ENCODE measurements at places on chromosomes 3 and 15. TPM values are rescaled to one million over a fixed set of nuclear protein-coding genes. Genes with fewer than 3 reads are reported as not detected.

- DNase-seq, result no peak
These were observed 23.5 kb upstream of the PLSCR5 start for GRCh38 chr3:146628671-146629070.

DNA sequence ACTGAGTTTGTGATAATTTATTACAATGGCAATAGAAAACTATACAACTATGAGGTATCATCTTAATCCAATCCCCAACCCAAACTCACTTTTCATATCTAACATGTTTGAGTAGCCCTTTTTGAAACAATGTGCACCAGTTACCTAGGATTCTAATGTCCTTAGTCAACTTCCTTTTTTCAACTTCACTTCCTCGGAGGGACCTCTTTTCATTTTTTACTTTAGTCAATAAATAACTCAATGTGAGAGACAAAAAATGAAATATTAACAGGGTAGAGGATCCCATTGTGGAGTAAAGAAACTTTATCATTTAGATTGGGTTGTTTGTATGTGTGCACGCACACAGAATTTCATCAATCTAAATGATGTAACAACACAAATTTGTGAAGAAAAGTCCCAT, 193.6 kb upstream of the LRRC3B start:
- no peak for DNase-seq

GRCh38 chr15:79219393-79220056, 63.0 kb upstream of the ANKRD34C start:
- no peak for DNase-seq

DNA sequence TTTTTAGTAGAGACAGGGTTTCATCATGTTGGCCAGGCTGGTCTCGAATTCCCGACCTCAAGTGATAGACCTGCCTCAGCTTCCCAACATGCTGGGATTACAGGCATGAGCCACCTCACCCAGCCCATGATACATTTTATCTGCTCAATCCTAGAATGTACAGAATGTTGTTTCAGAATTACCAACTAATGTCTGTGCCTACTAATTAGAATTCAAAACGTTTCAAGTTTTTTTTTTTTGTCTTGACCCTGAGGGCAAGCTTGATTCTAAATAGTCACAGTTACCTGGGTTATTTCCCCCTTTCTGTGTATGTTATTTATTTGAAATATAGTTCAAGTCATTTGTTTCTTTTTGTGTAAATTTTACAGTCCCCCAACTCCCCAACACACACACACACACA, 5.3 kb upstream of the KIF23 start:
- DNase-seq, result no peak

- no peak for DNase-seq
These were observed 8.8 kb downstream of the ANKUB1 start for GRCh38 chr3:149783576-149783975.

DNA sequence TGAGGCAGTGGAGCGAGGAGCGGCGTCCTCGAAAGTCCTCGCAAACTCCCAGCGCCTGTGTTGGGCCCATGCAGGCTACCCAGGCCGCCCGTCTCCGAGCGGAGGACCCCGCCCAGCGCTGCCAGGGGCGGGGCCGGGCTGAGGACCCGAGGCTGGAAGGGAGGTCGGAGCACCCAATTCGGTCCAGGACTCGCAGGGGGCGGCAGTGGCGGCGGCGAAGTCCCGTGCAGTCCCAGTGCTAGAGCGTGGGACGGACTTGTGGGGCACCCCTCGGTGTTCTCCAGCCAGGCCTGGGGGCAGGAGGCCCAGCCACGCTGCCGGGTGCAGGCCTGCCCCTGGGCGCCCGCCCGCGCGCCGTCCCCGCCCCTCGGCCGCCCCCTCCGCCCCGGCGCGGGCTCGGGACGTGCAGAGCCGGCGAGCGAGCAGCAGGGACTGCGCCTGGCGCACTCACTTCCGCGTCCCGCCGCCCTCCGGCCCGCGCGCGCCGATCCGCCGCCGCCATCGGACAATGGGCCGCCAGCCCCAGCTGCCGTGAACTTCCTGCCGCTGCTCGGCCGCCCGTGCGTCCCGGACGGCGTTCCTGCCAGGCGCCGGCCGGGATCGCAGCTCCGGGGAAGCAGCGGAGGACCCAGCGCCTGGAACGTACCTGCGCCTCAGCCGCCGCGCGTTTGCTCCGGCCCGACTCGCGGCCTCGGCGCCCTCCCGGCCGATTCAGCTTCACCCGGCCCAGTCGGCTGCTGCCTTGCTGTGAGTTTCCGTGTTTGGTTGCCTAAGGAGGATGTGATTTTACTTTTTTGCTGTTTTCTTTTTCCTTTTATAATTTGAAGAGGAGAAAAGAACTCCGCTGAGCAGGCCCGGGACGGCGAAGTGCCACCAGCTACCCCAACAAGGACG, 596 bp upstream of the LIMD1 start:
- peak; percentile 55 for DNase-seq

DNA sequence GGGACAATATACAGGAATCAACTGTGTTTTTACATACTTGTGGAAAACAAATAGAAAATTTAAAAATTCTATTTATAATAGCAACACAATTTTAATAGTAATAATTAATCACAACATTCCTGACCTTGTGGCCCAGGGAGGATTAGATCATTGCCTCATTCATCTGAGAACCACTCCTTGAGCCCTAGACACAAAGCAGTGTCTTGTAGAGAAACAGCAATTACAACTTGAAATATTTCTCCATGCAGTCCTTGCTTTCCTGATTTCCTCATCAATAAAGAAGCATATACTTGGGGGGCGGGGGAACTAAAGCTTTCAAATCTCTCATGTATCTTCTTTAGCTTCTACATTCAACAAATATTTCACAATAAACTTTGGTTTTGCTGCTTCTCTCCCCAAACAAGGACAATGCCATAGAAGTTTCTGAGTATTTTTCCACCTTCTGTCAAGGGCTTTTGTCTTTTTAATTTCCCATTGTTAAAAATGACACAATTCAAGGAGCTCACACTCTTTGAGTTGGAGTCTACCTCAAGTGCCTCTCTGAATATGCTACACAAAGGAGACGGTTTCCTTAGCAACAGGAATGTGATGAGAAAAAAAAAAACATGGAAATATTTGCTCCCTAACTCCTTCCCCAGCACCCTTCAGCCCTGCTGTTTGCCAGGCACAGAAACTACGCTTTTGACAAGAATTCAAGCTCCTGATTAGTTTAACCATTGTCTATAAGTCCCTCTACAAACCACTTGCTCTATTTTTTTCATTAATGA, 118.8 kb downstream of the ARPP21 start:
- no peak for DNase-seq

- no peak for DNase-seq
These were observed 92.3 kb upstream of the COL8A1 start for GRCh38 chr3:99545941-99546580.

GRCh38 chr15:28904003-28904402, 18.2 kb downstream of the APBA2 start:
- DNase-seq, result no peak

DNA sequence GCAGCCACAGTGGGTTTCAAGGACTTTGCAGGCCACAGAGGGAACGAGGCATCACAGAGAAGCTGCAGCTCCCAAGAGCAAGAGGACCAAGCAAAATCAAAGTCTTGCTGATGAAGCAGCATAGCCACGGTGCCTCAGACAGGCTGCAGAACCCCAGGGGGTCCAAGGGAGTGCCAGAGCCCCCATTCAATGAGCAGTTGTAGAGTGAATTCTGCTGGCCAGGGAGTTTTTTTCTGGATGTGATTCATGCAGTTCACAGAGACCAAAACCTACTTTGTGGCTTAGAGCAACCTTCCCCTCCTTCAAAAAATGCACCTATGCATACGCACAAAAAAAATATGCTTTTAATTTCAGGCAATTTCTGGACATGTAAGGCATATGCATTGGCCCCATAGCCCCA, 409.0 kb downstream of the VPS13C start:
- no peak for DNase-seq

DNA sequence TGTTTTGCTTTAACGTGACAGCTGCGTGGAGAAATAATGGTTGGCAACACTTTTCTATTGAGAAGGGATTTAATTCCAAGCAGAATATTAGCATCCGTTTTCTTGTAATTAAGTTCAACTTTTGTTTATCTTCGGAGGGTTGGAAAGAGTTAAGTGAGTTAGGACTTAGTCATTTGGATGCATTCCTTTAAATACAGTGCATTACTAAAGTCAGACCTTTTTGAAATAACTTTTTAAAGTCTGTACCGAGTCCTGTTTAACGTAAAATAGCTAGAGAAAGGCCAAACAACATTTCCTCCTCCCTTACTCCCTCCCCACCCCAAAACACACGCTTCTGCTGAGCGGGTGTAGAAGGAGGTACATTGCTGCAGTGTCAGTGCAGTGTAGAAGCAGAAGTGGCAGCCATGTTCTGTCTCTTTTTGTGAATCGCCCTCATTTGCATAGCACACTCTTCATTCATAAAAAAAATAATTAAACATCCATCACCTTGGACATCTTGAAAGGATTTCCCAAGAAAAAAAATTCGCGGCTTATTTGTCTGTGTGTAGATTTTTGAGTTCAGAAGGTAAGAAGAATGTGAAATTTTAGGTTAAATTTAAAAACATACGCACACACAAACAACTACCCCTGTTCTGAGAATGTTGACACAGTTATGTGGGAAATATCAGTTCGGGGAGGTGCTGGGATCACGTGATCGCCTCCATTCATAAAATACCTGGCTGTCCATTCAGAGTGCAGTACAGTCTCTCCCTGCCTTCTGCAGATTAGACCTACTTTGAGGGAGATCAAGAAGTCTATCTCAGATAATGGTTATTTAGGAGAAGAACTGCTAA, 1.6 kb downstream of the SPRED1 start:
- DNase-seq, result no peak

DNA sequence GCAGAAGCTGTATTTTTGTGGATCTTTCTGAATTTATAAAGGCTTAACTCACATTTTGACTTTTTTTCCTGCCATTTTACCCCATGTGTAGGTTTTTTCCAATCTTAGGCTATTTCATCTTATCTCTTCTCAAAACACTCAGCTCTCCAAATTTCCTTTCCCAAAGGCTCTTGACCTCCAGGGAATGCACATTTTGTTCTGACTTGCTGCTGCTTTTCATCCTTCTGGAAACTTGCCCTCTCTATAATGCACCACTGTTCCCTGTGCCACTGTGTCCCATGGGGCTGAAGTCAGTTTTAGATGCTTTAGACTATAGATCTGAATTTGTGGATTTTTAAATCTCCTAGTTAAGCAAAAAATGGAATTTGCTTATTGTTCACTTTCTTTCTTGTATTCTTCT, 9.1 kb downstream of the PYDC2 start:
- DNase-seq, result no peak

GRCh38 chr3:194782698-194783404, 97.2 kb downstream of the FAM43A start:
- no peak for DNase-seq

DNA sequence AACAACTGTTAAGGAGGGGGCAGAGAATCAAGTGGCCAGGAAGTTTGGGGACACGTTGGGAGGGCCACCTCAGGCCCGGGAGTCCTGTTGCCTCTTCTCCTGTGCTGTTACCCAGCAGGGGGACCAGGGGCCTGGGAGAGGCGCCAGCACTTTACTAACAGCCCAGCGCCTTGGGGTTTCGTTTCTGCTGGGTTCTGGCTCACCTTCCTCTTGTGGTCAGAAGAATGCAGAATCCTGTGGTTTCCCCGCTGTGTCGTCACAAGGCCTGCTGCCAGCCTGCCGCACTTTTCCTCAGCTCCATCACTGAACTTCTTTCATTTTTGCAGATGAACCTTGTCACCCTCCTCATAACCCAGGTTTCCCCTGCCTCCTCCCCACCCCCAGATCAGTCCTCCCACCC, 67.7 kb downstream of the SLC30A4 start:
- DNase-seq, result no peak

DNA sequence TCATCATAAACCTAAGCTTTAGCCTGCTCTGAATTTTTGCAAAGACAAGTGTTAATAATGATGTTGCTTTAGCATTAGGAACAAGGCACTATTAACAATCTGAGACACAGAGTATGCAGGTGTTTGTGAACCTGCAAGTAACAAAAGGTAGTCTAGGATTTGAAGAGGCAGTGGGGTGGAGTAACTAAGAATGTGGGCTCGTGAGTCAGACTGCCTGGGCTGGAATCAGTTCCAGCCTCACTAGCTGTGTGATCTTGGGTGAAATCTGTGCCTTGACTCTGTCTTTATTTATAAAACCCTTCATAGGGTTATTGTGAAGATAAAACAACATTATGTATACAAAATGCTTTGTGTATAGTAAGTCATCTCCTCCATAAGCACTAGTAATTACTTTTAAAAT, 610.6 kb upstream of the CFAP20DC start:
- DNase-seq, result no peak

GRCh38 chr3:69191516-69191915, 69.1 kb upstream of the LMOD3 start:
- DNase-seq, result no peak

DNA sequence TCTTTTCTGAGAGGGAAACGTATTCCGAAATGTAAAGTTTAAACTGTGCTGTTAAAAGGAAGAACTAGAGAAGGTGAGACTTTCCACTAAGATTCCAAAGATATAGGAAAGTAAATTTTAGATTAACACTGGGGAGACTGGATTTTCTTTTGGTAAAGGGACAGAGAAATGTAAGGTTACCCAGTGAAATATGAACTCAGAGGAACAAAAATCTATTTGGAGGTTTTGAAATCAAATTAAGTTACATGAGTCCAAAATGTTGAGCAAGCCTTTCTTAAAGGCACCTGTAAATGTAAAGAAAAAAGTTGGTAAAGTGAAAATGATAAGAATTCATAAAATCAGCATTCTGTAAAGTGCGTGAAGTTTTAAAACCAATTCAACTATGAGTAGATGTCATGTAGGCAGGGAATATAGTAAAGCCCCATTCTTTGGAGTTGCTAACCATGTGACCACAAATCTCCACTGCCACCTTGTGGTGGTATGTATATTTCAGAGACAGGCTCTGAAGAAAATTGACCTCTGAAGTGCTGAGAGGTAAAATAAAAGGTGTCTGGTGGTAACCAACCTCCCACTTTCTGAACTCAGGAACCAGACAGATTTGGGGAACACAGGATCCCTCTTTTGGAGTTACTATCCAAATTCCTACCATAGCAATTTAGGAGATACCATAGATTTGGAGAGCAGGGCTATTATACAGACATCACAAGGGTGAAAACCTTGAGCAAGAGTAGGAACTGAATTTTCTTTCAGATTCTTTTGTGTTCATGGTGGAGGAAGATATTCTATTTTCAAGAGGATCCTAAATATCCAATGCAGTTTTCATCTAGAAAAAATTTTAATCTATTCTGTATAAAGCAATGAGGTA, 215.3 kb downstream of the ROBO2 start:
- DNase-seq, result peak; percentile 33

- DNase-seq, result no peak
These were observed 43.3 kb downstream of the POMGNT2 start for GRCh38 chr3:43062564-43063040.

QARS1 gene
- polyA plus RNA-seq, result 289 TPM

BTLA gene
- polyA plus RNA-seq, result 0.62 TPM

KBTBD13 gene
- polyA plus RNA-seq, result 0.05 TPM

SRP14 gene
- polyA plus RNA-seq, result 535 TPM

Data from renal cortex interstitium (tissue), 15 donors.